ENCODE measurements at places on chromosomes 4 and X.

DNA sequence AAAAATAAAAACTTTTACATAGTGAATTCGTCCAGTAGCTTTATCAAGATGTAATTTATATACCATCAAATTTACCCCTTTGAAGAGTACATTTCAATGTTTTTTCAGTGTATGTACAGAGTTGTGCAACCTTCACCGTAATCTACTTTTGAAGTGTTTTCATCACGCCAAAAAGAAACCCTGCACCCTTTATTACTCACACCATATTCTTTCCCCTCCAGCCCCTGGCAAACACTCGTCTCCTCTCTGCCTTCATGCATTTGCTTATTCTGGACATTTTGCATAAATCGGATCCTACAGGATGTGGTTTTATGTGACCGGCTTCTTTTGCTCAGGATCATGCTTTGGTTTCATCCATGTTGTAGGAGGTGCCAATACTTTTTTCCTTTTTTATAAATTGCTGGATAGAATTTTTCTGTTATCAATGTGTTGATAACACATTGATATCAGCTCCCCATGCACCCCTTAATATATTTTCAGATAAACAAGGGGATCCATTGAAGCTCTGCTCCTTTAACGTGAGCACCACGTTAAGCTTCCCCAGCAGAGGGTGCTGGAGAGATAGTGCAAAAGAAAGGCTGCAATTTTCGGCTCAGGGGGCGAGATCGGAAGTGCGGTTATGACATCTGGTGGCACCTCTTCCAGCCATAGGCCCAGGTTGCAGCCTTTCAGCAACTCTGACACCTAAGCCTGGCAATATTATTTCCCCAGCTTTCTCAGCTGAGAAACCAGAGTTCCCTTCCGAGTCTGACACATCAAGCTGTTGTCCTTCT is 100.1 kb upstream of the VCX3B start:
- no peak for DNase-seq

DNA sequence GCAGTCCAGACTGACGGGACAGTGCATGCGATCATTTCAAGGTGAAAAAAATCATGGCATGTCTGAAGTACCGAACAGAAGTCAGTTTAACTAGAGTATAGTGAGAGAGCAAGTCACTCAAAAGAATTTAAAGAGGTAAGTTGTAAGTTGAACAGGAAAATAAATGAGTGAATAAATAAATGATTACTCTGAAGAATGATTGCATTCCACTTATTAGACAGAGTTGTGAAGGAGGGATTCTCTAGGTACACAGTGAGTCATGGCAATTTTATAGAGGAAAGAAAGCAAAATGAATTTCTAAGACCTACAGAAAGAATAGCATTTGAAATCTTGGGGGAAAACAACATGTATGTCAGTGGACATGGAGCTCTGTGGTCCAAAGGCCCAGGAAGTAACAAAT is 37.1 kb upstream of the SLC7A11 start:
- DNase-seq: no peak

DNA sequence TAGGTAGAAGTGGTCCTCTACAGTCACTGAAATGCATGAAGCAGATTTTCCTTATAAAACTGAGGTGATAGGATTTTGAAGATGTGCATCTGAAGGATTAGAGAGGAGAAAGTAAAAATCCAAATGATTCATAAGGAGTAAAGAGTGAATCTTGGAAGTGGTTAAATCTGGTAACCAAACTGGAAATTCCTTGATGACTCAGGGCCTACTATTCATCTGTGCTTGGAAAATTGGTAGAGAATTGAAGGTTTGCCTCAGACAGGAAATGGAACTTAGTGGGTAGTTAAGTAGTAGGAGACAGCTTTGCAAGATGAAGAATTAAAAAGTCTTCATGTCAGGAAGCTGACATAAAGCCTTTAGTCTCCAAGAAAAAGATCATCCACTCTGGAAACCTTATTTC is 368.9 kb upstream of the CTSO start:
- no peak for DNase-seq

DNA sequence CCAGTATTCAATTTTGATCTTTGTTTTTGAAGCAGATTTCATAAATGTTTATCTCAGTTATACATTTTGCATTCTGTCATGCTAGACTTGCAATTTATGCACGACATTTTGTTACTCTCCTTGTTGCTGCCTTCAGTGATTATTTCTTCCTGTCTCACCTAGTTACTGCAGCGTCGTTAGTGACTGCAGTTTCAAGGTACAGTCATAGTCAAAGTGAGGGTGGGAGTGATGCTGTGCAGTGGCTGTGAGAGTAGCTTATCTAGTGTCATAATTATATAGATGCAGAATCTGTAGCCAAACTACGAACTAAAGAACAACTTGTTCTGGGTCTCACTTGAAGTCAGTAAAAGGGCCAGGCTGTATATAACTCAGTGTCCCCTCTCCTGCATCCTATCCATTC is 69.8 kb downstream of the GPR101 start:
- no peak for DNase-seq

GRCh38 chr4:123325241-123325681 is 71.3 kb upstream of the SPRY1 start:
- DNase-seq: no peak

DNA sequence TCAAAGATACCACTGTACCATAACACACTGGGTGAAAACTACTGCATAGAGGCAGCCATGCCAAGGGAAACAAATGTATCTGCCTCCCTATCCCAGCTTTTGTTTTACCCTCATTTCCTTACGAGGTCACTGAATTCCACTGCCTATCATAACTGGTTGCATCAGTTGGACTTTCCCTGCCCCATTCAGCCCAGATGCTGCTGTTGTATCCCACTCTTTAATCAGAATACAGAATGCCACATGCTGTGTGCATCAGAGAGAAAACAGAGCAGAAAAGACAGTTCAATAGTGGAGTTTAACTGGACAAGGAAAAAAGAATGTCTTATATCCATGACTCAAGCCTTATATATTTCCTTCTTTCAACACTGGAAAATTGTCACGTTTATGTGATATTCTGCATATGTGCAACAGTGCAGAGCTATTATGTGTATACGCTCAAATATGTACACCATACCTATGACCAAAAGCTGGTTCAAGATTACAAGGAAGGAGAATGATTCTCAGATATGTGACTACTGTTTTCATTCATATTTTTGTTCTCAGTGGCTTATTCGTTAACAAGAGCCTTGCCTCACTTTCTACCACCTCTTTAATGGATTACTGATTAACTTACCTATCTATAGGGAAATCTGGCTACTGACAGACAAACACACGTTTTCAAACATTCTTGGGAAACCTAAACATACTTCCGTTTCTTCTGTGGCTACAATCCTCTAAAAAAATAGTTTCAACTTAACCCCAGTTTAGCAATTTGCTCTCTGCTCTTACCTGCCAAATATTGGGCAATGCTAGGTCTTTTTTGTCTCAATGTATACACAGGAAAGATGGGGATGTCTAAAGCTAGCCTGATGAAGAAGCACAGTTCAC is 378.9 kb downstream of the SMARCA1 start:
- no peak for DNase-seq

All from stimulated activated CD8-positive, alpha-beta memory T cell treated with anti-CD3 and anti-CD28 coated beads, Interleukin-15, amount 100 ng/mL, for 24 hours (primary cell).